Cortex of kidney (tissue), 1 donor: ENCODE measurements at places on chromosomes 7 and 10.

GRCh38 chr7:141433698-141434097 lies 117.5 kb upstream of the AGK start:
- no peak for DNase-seq

DNA sequence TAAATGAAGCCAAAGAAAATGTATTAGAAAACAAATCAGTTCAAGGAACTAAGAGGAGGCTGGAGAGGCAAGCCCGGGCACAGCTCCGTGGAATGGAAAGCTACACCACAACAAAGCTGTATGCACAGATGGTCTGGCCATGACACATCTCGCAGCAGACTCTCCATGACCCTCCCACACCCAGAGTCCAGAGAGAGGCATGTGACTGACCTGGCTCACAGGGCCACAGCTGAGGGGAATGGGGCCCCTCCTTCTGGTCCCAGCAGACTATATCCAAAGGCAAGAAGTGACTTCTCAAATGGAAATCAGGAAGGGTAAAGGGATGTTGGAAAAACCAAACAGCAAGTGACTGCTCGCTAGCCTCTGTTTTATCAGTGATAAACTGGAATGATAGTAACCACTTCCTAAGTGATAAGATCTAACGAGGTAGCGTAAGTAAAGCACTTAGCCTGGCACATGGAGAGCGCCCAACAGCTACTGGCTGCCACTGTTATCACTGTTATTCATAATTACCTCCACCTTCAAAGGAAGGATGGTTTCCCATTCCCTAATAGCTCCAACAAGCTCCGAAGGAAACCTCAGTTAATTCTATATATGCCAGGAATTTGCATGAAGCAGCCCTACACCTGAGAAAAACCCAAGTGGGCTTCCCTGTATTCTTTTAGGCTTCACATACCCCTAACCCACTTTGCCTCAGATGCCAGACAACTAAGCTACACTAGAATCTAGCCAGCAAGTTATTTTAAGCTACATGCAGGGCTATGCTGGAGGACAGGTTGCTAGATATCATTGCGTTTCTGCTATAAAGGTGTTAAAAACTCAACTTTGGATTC lies 8.4 kb downstream of the OSBPL3 start:
- no peak for DNase-seq

GRCh38 chr10:98074315-98074911 lies 44.0 kb upstream of the CRTAC1 start:
- DNase-seq = no peak

DNA sequence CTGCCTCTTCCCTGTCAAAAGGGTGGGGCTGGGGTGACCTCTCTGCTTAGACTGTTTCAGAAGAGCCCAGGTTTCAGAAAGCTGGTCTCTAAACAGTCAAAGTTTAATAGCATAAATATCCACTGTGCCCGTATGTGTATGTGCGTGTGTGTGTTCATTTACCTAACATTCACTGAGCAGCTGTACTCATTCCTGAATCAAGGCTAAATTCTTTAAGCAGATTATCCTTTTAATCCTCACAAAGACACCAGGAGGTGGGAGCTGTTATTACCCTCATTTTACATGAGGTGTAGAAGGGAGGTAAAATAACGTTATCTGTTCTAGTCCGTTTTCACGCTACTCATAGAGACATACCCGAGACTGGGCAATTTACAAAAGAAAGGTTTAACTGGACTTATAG lies 72.2 kb downstream of the RSU1 start:
- no peak for DNase-seq

GRCh38 chr7:147813316-147813715 lies 777.2 kb upstream of the C7orf33 start:
- no peak for DNase-seq

DNA sequence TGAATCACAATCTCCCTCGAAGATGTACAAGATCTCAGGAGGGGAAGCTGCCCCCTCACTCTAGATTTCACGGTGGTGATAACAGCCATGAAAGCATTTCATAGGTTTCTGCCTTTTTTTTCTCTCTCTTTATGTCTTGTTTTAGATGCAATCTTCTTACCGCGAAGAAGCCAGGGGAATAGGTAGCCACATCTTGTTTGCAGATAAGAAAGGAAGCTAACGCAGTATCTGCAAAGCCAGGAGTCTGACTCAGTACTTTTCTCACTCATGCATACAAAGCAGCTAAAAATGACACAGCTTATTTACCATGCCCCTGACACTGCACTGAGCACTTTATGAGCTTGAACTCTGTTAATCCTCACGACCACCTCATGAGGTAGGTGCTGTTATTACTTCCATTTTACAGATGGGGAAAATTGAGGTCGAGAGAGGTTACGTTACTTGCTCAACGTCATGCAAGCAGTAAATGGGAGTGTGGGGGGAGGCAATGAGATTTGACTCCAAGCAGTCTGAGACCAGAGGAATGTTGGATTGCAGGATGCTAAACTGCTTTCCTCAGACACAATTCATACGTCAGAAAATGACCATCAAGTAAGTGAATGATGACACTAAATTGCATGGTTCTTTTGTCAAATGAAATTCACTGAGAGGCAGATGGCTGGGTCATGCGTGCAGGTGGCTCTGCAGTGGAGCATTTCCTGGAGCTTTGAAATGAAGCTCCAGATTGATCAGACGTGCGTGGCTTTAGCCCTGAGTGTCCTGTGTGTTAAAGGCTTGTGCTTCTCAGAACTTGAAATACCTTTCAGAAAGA lies 3.3 kb downstream of the MAP3K8 start:
- DNase-seq = no peak

DNA sequence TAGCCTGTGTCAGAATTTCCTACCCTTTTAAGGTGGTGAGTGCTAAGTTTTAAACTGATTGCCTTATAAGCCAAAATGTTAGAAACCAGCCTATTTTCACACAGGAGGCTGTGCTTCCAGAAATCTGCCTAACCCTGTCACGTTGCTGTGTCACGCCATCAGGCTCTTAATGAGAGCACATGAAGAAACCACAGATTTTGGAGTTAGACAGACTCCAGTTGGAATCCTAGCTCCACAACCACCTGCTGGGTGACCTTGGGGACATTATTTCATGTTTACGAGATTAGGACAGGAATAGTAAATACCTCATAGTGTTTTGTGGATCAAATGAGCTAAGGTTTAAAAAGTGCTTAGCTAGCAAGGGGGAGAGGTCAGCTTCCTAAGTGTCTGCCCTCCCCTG lies 321.8 kb downstream of the DPP6 start:
- DNase-seq = no peak

DNA sequence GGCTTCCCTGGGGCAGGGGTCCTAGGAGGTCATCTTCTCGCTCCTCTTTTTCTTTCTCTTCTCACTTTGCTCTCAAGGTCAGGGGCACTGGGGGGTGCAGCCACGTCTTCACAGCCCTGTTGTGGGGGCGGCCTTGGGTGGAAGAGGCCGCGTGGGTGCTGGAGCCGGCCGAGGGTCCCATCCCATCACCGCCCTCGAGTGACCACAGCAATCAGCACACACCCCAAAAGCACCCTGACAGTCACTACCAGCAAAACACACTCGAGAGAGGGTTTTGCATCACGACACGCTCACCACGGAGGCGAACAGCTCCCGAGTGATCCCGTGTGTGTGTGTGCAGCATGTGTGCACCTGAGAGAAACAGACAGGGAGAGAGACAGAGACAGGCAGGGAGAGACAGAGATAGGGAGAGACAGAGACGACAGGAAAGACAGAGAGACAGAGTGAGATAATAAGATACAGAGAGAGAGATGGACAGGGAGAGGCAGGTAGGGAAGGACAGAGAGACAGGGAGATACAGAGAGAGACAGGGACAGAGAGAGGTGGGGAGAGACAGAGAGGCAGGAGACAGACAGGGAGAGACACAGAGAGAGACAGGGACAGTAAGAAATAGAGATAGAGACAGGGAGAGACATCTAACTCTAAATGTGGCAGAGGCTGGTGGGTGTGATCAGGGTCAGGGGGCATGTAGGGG lies 100.9 kb downstream of the WDR37 start:
- DNase-seq = no peak

- no peak for DNase-seq
Observed at GRCh38 chr10:133154996-133155778, 4.8 kb upstream of the KNDC1 start.

DNA sequence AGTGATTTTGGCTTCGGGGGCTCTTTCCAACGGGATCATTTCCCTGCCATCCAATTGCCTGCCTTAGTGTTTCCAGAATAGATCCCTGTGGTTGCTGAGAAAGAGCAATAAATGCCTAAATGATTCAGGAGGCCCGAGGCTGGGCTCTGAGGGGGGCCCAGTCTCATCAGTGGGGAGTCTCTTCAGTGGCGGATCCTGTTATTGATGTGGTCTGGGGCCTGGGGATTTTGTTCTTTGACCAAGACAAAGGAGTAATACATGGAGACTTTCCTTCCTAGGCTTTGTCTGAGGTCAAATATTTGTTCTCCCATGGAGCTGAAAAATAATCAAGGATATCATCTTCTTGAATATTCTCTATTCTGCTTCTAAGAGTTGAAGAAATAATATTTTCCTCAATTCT lies 40.8 kb downstream of the TAS2R41 start:
- no peak for DNase-seq

- DNase-seq = no peak
Observed at GRCh38 chr7:12139416-12139815, 71.7 kb upstream of the TMEM106B start.

DNA sequence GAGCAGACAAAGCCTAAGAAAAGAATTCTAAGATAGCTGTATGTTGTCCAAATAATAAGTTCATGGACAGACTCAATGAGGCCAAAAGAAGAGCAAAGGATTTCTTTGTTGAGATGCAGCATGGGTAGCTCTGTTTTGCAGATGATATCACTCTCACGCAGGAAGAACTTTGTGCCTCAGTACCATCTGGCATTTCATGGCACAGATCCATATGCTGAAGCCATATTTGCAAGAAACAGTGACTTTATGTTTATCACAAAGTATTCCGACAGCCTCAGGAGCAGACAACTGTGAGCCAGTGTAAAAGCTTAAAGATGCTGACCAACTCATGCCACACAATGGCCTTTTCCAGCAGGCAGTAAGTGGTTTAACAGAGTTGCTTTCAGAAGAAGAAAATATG lies 45.5 kb upstream of the RNF148 start:
- no peak for DNase-seq

DNA sequence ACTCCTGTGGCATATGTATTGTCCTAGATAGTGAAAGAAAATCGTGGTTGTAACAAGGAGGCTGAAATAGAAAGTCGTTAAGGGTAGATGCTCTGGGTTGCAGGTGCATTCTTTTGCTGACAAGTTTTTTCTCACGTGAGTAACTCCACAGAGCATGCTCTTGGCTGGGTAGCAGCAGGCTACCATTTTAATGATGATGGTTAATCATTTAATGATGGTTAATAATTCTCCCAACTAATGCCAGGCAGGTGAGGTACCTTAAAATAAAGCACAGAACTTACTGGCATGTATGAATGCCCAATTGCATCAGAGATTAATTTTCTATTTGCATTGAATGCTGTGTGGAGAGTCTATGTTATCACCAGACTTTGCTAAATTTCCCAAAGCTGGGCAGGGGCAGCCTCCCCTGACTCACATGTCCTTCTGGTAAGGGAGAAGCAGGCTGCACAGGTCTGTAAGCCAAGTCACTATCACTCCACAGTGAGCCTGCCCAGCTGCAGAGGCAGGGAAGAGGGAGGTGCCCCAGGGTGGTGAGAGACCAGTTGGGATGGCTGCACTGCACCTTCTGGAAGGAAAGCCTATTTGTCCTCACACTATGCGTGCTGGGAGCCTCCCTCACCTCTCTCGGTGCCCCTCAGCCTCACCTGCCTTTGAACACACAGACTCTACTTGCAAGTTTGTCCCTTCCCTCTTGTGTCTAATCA lies 287.0 kb upstream of the IGFBP3 start:
- no peak for DNase-seq

DNA sequence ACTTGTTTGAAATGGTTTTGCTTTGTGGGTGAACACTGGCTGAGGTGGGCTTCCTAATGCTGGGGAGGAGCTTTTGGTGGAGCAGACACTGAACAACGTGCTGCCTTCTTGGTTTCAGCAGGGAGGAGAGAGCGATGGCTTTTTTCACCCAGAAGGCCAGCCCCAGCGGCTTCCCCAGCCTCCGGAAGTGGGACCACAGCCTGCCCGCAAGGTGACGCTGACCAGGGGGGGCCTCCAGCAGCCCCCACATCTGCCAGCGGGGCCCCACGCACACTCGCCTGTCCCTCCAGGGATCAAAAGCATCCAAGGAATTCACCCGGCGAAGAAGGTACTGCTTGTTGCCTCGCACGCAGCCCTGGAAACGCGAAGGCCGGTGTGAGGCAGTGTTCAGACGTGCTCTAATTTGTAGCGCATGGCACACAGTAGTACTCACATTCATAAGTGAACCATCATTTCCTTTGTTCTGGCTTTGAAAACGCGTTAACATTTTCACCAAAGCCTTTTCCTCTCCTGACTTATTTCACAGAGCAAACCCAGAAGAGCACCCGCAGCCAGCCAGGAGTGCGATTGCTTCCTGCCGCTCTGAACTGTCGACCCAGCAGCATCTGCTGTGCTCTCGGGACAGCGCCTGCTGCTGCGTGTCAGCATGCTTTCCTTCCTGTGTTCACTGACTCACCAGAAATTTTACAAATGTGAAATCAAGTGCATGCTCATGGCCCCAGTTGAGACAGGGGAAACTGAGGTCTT lies 48.4 kb downstream of the SHH start:
- no peak for DNase-seq

GRCh38 chr7:68977385-68978055 lies 620.8 kb upstream of the AUTS2 start:
- DNase-seq = no peak

- DNase-seq = no peak
Observed at GRCh38 chr7:135262623-135263320, 29.1 kb downstream of the STRA8 start.

- no peak for DNase-seq
Observed at GRCh38 chr7:50795831-50796230, 13.1 kb upstream of the GRB10 start.

DNA sequence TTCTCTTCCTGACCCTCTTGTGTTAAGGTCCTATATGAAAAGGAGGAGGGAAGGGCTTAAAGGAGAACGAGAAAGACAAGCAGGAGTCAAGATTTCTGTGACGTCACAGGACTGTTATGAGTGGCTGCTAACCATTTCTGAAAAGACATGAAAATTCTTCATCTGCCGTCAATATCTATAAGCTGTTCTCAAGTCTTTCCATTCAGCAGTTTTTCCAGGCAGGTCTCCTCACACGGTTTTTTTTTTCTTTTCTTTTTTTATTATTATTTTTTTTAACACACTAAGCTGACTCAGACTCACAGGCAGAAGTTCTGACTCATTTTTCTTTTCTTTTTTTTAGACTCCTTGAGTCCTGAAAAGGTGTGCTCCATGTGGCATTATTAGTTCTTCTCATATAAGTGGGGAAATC lies 72.0 kb downstream of the DGKI start:
- no peak for DNase-seq

GRCh38 chr7:28755255-28755654 lies 202.9 kb downstream of the TRIL start:
- no peak for DNase-seq
